ENCODE measurements at places on chromosomes 12 and 14.

- DNase-seq, result no peak
Observed at GRCh38 chr12:56103066-56103711, 1.2 kb upstream of the PA2G4 start.

DNA sequence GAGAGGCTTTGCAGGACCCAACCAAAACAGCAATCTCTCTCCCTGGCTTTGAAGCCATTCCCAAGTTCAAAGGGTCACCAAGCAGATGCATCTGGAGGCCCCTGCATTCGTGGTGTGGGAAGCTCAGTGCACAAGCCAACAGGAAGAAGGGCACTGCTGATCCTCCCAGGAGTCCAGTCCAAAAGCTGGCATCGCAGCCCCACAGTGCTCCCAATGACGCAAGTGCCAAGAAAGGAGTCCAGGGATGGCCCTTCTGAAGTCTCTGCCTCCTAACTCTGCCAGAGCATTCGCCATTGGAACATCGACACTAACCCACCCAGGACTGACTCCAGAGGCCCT is 25.1 kb downstream of the PXN start:
- DNase-seq, result no peak

DNA sequence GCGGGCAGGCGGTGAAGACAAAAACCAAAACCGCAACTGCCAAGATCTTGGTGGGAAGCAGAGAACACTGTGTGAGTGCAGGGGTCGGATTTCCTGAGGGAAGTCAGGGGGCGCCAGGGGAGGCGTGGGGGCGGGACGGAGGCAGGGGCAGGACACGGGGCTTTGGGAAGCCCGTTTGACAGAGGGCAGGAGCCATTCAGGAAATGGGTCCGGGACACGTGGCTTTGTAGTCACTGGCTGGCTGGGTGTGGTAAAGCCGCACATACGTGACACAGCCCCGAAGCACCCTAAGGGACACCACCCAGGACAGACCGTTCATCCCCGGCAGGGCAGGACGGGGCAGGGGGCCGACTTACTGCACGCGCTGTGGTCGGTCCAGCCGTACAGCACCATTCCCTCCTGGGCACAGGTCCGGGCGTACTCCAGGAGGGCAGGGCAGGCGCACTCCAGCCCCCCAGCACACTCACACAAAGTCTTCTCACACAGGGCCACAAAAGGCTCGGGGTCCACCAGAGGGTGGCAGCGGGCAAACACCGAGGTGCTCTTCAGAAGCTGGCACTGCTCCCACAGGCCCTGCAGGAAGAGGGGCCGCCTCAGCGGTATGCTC is 49.4 kb downstream of the VWF start:
- no peak for DNase-seq

DNA sequence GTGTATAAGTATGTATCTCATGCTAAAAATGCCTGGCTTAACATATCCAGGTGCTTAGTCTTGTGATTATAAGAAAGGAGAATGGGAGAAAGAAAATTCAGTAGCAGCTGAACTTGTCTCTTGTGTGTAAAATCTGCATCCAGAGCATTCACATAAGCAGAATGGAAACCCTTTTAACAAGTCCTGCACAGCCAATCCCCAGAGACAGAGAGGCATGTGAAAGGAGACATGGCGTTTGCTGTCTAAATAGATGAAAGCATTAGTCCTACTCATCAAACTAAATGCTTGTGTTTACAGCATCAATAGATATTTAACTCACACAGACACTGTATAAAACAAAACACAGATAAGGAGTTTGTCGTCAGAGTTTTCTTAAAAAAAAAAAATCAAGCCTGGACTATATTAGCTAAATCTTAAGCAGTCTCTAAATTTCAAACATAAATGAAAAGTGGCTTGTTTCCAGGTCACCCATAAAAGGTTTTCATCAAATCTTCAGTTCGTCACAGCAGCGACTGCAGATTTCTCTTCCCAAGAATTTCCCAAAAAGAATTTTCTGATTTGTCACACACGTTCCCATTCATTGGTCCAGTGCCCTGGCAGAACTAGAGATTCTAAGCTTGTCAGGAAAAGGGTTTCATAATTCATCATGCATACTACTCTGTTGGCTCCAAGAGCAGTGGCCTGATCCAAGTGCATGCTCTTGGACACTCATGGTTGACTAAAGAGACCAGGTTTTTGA is 249.2 kb downstream of the BTG1 start:
- no peak for DNase-seq

Measured in NCI-H524 treated with DMSO at 0.1 percent for 48 hours (cell line).